Osteocyte (in vitro differentiated cells): ENCODE measurements at places on chromosomes 3 and 15. TPM values are rescaled to one million over a fixed set of nuclear protein-coding genes. Genes with fewer than 3 reads are reported as not detected.

CCR8 gene
- not detected in 2 replicates for total RNA-seq

FGF7 gene
- total RNA-seq, result 0.32 TPM in 1 of 2 replicates, not detected in the other

ITIH1 gene
- not detected in 2 replicates for total RNA-seq

PLA2G4D gene
- not detected in 2 replicates for total RNA-seq

SEMA5B gene
- total RNA-seq, result 1.3 TPM in 2 replicates

SST gene
- not detected in 2 replicates for total RNA-seq

DNA sequence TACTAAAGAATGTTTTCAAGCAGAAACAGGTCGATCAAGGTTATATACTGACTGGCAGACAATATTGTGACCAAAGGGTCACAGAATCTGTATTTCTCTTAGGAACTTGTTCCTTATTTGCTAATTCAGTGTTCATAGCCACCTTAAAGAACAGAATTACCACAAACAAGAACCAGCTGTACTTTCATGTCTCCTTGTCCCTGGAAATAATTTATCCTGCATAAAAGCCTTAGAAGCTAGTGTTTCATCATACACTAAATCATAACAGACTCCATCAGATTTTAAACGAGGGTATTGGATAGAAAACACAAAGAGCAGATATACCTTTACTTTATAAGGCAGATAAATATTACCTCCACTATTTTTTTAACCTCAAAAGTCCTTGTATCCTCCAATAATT lies 6.4 kb downstream of the DNAJC19 start:
- DNase-seq, result no peak
- peaks cover 8% of the 10 kb centered on the region for H3K4me1 ChIP-seq
- no peaks in the 10 kb centered on the region for H3K27me3 ChIP-seq

DNA sequence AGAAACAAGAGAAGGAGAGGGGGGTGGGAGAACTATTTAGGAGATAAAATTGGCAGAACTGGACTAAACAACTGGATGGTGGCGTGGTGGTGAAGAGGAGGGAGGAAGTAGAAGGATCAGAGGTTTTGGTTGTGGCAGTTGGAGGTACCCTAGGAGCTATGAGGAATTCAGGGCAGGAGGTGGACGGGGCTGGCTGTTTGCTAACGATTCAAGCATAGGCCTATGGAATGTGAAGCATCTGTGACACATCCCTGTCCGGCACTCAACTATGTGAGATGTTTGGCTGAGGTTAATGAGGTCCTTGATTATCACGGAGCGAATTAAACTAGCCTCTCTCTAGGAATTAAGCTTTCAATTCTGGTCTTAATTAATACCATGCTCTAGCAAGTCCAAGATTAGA lies 13.5 kb downstream of the TARS3 start:
- H3K4me3 ChIP-seq, result no peak overlapping the region
- H3K27ac ChIP-seq, result no peak overlapping the region
- H3K27me3 ChIP-seq, result no peaks in the 10 kb centered on the region
- peaks cover 44% of the 10 kb centered on the region for H3K36me3 ChIP-seq
